NCI-H1105 (cell line): ENCODE measurements at places on chromosomes 4 and X.

DNA sequence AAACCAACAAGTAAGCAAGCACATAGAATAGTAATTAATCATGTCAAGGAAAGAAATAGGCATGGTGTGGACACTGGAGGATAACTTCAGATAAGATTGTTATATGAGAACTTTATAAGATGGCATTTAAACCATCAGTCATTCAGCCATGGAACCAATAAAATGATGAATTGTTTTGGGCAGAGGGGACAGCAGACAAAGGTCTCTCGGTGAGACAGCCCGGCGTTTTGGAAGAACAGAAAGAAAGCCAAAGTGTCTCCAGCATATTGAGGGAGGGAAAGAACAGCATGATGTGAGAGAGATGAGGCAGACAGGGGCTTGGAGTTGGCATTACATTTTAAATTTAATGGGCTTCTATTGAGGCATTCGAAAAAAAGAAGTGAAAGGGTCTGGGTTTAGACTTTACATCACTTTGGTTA is 883 bp upstream of the PPM1K start:
- no peak for DNase-seq

DNA sequence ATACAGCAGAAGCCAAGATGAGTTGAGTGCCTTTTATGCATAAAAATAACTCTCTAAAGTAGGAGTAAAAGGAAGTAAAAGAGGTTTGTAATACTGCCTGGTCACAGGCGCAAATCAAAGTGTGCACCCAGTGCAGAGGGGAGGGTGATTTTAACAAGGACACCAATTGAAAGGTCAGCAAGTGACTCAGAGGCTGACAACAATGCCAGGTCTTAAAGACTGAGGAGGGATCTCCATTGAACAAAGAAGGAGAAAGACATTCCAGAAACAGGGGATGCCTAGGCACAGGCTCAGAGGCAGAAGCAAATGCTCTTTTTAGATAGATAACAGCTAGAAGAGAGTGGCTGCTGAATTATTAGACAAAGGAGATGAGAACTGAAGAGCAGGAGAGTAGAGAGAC is 297.4 kb upstream of the VCX start:
- DNase-seq: no peak

GRCh38 chr4:156906325-156906724 is 65.3 kb downstream of the PDGFC start:
- DNase-seq: no peak

GRCh38 chrX:118536204-118536603 is 40.6 kb downstream of the DOCK11 start:
- DNase-seq: no peak

GRCh38 chrX:121122332-121122731 is 74.9 kb downstream of the GLUD2 start:
- DNase-seq: no peak

DNA sequence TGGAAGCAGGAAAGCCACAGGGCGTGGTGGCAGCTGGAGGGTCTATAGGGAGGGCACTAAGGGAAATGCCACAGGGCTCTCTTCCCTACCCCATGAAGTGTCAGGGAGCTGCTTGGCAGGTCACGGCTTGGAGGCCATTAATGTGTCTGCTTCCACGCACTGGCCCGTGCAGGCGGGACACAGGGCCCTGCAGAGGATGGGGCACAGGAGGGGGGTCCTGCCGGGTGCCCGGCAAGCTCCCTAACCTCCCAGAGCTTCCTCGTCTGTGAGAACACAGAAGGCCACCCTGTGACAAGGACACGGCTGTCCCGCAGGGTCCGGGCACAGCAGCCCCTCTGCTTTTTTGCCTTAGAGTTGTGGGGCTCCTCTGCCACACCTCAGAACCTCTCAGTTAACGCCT is 25.5 kb downstream of the FAM53A start:
- no peak for DNase-seq

GRCh38 chr4:4446434-4446833 is 59.5 kb downstream of the NSG1 start:
- no peak for DNase-seq

GRCh38 chr4:26609391-26609790 is 25.5 kb downstream of the TBC1D19 start:
- DNase-seq: no peak

DNA sequence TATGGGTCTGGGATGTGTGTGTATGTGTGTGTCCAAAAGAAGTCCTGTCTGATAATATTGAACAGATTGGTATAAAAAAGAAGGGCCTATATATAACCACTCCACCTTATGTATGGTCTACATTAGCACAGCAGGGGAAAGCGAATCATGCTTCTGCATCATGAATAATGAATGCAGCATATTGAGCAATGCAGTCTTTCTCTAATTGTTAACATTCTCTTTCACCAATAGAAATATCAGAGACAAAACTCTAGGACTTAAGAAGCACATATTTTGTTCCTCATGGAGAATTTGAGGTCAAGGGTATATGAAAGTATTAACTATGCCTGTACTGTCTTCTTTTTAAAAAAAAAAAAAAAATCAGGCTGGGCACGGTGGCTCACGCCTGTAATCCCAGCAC is 264.3 kb upstream of the NOCT start:
- no peak for DNase-seq

DNA sequence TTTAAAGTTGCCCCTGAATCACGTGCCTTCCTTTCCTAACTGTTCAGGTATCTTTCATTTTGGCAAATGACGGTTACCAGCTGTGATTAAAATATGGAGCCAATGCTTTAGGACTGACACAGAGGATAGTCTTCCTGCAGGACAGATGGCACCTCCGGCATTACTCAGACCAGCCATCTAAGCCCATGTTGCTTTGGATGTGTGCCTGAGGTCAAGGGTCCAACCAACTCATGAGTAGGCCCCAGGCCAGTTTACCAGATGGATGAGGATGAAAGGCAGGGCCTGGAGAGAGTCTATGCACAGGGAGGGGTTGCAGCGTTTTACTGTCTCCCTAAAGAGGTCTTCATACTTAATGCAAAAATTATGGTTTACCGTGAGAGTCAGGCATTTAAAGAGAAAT is 174.0 kb upstream of the GATB start:
- DNase-seq: no peak

- no peak for DNase-seq
These were observed 10.3 kb upstream of the VSIG4 start for GRCh38 chrX:66050140-66050569.
